Stimulated activated CD8-positive, alpha-beta memory T cell treated with anti-CD3 and anti-CD28 coated beads, Interleukin-15, amount 100 ng/mL, for 48 hours (primary cell): ENCODE measurements at places on chromosomes 4 and X.

DNA sequence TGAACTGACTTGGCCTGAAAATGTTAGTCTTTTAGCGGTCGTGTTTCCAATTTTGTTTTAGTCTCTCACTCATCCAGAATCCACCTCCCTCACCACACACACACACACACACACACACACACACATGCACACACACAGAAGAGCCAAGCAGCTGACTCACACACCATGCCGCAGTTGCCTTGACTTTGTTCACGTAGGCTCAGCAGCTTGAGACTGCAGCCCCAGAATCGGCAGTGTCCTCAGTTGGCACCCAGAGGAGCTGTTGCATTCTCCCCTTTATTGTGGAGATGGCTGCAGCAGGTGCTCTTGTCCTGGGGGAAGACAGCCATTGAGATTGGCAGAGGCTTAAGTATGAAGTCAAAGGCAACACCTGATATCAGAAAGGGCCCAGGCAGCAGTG is 20.9 kb upstream of the XPNPEP2 start:
- no peak for DNase-seq

- DNase-seq = no peak
These were observed 41.0 kb downstream of the GAB1 start for GRCh38 chr4:143377611-143378099.

DNA sequence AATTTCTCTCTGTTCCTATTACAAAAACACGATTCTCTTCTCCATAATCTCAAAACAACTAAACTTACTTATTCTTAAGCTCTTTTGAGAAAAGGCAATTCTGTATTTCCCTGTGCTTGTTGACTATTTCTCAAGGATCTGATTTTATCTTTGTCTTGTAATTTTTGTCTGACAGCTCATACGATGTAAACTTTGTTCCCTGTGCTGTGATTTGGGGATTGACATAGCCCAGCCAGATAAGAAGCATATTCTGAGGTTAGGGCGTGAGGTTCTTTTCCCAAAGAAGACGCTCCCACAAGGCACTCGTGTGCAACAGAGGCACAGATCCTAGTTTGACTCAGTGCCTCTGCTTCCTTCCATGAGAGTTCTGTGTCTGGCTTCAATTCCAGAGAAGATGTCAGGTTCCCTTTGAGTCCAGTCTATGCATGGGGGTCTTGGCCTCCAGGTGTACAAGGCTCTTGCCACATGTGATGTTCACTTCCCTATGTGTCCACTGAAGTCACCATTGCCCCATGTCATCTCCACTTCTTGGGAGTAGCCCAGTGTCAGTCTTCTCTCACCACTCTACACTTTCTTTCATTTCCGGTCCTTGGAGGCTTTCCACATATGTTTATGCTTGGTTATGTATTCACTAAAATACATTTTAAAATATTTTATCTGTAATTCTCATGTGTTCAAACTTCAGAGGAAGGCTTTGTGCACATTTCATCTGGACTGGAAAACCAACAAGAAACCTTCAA is 94.8 kb downstream of the MID1 start:
- DNase-seq = no peak

DNA sequence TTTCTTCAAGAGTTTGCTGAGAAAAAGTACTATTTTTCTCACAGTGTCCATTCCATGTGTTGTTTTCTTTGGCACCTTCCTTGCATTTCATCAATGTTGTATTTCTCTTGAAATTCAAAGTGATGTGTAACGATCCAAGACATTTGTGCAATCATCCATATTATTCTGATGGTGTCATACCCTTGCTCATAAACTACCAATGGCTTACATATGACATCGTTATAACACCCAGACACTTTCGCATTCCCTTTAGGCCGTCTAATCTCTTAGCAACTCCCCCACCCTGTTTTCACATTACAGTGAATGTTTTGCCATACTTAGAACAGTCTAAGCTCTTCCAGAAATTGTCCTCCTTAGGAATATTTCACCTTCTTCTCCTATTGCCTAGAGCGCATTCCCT is 1779.0 kb downstream of the PCDH7 start:
- no peak for DNase-seq

DNA sequence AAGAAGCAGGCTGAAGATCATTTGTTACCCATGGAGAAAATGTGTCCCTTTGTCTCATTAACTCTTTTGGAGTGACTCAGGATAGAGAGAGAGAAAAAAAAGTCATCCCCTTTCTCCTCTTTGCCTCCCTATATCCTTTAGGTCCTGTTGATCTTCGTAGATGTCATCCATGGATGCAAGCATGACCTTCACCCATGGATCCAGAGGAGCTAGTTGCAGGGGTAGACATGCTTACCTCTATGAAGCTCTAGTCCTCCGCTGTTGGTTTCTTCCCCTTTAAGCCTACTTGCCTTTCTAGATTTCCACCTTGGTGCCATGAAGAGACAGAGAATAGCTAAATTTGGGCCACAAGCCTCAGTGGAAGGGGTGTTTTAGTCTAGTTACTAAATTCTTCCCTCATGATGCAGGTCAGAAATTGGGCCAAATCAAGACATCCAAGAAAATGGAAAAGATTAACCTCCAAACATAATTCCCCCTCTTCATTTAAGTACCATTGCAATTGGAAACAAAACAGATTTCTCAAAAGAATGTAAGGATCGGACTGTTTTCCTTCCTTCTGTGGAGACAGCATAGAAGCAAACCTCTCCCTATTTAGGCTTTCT is 178.4 kb downstream of the TECRL start:
- DNase-seq = no peak

GRCh38 chr4:8331575-8331955 is 62.0 kb downstream of the HTRA3 start:
- DNase-seq = no peak

DNA sequence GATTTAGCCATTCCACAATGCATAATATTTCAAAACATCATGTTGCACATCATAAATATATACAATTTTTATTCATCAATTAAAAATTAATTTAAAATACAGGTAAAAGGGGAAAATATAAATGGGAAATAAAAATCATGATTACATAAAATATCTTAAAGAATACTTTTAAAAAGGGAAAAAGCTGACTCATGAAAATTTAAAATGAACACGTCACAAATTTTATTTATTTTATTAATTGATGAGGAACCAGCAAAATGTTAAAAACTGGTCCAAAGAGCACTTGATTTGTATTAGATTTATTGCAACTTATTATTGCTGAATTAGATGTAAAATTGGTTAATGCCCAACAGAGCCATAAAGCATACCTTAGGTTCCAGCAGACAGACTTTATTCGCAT is 78.5 kb upstream of the ANK2 start:
- no peak for DNase-seq

GRCh38 chr4:185134307-185134869 is 8.7 kb upstream of the SLC25A4 start:
- DNase-seq = no peak

GRCh38 chr4:12200226-12200625 is 771.5 kb upstream of the HS3ST1 start:
- no peak for DNase-seq

DNA sequence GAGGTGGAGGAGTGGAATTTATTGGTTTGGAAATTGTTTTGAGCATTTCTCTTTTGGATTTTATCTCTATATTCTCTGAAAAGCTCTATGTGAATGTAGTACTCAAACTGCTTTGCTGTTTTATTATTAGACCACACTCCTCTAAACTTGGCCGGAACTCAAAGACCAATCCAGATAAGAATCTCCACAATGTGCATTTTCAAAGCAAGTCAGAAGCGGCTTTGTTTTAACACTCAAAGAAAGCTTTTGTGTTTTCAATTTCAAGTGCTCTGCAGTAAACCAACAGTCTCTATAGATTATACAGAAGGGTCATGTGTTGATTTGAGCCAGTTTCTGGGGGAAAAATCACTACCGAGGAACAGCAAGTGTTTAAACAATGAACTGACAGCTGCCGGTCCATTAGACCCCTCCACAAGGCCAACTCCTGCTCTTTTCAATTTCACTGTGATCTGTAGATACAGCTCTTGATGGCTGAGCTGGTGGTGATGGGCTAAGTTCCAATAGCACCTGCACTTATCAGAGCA is 79.4 kb downstream of the FTHL17 start:
- no peak for DNase-seq

DNA sequence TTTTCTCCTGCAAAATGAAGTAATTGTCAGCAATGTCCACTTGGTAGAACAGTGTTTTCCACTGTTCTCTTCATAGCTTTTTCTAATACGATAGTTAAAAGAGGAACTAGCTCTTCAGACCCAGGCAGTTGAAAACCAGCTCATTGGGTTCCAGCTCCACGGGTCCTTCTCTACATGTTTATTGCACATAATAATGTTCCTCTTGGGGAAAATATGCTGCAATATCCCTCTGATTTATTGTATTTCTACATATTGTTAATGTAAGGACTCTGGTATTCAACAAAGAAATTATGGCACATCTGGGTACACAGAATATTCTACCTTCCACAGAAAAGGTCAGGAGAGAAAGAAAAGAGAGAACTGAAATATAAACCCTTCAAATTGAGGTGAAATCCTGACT is 473.4 kb downstream of the TRIML1 start:
- no peak for DNase-seq

DNA sequence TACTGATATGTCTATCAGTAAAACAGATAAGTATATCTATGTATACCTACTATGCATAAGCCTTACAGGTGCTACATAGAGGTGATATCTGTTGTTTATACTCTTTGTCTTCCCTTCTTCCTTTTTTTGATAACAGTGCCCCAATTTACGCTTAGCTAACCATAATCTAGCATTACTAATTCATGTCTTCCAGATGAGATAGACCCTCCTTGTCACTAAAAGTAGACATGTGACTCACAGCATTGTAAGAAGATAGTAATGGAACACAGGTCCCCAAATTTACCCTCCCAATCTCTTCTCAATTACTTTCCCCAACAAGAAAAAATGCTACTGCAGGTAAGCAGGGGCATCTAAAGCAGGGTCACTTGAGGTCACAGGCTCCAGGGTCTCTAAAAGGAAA is 7.9 kb upstream of the NFKB1 start:
- no peak for DNase-seq

DNA sequence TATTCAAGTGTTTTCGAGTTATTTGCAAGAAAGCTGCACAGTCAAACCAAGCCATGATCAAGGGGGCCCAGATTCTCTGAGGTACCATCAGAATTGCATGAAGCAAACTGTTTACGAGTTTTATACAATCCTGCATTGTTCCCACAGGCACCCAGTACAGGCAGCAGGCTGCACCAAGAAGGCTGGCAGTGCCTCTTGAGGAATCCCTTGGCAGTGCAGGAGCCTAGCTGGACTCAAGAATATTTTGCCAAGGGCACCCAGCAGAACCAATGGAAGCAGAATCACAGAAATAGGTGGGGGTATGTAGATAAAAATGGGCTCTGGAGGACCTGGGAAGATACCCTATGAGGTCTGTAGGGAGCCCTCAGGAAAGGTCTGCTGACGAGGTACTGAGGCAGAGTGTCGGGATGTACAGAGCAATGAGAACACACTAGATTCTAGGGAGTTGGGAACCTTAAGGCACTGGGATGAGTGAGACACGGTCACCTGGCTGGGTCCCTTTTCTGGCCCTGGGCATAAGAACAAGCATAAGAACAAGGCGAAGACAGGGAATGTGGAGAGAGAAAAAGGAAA is 2.5 kb upstream of the PLP1 start:
- DNase-seq = no peak

GRCh38 chr4:121697564-121697963 is 784 bp upstream of the ANXA5 start:
- no peak for DNase-seq

GRCh38 chr4:125620066-125620860 is 305.5 kb downstream of the FAT4 start:
- no peak for DNase-seq

GRCh38 chr4:164293743-164294142 is 460.2 kb upstream of the SMIM31 start:
- no peak for DNase-seq

DNA sequence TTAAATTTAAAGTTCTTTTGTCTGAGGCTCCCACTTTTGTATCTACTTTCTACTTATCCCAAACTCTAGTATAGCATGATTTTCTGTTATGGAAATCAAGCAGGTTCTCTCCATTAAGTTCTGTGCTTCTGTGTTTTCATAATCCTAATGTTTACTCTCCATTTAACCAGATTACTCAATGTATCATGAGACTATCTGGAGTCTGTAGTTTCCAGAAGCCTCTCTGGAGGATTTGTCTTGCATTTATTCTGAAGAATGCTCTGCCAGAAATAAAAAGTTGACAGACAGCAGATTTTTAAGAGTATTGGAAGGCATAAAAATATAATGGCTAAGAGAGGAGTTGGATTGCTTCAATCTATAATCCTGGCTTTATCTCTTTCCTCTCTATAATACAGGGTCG is 39.2 kb upstream of the PLS3 start:
- DNase-seq = no peak

DNA sequence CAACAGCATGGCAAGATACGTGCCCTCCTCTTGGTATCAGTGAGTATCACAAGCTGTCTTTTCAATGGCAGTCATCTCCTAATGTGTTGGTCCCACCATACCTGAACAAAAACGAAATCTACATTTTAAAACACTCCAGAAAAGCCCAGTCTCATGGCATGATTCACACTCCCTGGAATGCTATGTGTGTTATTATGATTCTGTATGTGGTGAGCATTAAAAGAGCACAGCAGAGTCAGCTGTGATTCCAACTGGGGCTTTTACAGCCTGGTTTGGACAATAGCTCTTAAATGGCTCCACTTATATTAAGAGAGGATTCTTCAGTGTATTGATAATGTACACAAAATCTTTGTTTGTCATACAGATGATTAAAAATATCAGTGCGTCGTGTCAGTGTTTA is 274.1 kb upstream of the GK2 start:
- no peak for DNase-seq

DNA sequence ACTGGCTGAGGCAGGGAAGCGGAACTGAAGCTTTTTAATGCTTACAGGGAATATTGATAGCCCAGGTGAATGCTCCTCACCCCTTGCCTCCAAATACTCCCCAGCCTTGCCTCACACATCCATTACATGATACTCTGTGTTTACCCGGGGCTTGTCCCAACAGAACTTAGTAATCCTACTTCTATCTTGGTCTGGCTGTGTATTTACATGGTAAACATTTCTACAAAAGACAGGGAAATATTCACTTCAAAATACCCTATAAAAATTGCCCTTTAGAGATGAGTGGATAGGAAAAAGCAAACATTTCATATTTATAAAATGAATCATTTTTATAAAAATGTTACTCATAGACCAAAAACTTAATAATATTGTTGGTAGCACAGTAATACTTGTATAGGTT is 120.1 kb downstream of the NHS start:
- DNase-seq = no peak

DNA sequence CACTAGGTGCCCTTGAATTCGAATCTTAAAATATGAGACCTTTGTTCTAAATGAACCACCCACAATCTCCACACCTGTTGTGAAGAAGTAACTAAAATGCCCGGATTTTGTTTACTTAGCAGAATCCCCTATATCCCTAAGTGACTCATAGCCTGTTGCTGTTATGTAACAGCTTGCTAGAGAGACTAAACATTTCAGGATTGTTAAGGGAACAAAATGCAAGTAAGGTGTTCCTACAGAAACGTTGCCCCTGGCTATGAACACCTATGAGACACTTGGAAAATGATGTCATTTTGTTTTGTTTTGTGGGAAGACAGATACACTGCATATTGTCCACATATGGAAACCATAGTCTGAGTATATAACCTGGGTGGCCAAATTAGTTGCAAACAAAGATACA is 24.2 kb upstream of the MXRA5 start:
- DNase-seq = no peak
